H4 (cell line): ENCODE measurements at places on chromosomes 6 and 20. TPM values are rescaled to one million over a fixed set of nuclear protein-coding genes. Genes with fewer than 3 reads are reported as not detected.

Gene FANCE
- total RNA-seq, result 5.9 and 6.6 TPM in 2 replicates

DNA sequence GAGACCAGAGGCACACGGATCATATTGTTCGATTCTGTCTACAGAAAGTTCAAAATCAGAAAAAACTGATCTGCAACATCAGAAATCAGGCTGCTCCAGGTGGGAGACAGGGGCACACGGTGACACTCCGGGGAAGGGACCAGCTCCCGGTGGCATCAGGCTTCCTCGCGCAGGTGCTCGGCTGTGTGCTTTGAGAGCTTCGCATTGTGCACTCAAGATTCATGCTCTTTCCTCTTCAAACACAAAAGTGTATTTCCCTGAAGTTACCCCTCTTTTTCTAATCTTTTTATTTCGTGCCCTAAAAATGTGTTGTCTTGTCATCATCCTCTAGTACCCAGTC lies 108.1 kb downstream of the DLL1 start:
- no peak for DNase-seq

Gene UBE3D
- 4.2 and 9.3 TPM in 2 replicates for total RNA-seq

DNA sequence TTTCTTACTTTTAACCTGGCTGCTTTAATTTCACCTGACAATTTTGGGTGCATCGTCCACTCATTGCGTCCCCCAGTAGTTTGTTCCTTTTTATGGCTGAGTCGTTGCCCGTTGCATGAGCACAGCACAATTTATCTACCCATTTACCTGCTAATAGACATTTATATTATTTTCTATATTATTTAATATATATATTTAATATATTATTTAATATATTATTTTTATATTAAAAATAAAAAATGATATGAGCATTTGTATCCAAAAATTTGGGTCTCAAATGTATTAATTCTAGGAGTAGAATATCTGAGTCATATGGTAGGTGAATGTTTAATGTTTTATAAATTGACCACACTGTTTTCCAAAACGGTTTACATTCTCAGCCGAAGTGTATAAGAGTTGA lies 300.2 kb downstream of the THBS2 start:
- no peak for DNase-seq

Gene PRL
- not detected in 2 replicates for total RNA-seq

GRCh38 chr6:130882370-130882769 lies 55.2 kb downstream of the SMLR1 start:
- DNase-seq, result no peak

DNA sequence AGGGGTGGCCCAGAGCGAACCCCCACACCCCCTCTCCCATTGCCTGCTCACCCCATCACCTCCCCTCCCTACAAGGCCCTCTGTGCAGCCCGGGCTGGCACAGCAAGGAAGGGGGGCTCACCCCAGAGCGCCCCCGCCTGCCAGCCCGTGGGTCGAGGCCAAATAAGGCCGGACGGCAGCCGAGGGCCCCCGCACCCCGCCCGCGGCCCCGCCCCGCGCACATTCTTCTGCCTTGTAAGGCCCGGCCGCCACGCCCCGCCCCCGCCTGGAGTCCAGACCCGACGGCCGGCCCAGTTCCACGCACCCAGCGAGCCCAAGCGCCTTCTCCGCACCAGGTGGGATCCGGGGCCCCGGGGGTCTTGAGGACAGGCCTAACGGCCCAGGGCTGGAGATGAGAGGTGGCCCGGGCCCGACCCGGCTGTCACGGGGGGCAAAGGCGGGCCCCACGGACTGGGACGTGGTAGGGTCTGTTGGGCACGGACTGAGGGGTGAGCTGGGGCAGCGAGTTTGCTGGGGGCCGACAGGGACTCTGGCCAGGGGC lies at the start of gene MYL9:
Gene MYL9 (plus strand): TSS at position 293 of the 541 bp plus-strand sequence. CDS start 3,366 bp downstream, outside the sequence.
- DNase-seq, result no peak

- DNase-seq, result peak; percentile 92
These were observed 126.7 kb downstream of the UNC5CL start for GRCh38 chr6:40912158-40912946.

DNA sequence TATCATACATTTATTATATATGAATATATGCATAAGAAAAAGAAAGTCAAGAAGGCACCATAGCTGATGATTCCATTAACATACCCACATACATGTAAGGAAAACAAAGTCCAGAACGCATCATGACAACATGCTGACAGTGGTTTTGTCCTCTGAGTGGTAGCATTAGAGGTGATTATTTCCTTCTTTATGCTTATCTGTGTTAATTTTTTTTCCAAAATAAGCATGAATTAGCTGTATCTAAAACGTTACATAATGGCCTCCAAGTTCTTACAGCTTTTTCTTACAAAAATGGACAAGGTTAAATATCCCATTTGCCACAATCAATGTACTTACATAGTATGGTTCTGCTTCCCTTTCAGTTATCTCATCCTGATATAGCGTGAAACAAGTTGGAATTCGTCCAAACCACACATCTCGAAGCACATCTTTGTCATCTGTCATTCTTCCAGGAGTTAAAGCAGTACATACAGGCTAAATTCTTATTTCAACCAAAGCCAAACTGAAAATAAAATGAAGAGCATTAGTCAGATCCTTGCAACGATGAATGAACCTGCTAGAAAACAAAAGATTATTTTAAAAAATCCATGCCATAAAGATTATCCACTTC lies 9.7 kb downstream of the ATG5 start:
- DNase-seq, result no peak

GRCh38 chr6:68652117-68652536 lies 17.0 kb downstream of the ADGRB3 start:
- peak; percentile 49 for DNase-seq

Gene BLTP3A
- 4.4 and 6.2 TPM in 2 replicates for total RNA-seq

DNA sequence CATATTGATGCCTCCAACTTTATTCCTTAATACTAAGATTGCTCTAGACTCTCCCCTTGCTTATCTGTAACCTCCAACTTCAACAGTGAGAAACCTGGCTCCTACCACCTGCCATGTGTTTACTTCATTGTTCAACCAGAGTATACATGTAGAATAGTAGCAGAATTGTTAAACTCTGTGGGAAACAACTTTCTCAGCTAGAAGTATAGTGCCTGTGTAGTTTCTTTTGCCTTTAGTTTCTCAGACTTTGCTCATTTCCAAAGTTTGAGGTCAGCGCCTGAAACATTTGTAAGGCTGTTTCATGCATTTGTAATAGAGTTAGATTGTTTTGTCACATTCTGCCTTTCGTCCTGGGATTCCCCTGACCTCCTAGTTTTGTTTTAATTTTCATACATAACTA lies 34.9 kb upstream of the HECA start:
- DNase-seq, result no peak

Gene HLA-DOB
- total RNA-seq, result not detected in 2 replicates
